D341Med (cell line): ENCODE measurements at places on chromosomes 2 and 18.

- no peak for DNase-seq
Measured at GRCh38 chr18:8602040-8602439, 7.2 kb upstream of the RAB12 start.

DNA sequence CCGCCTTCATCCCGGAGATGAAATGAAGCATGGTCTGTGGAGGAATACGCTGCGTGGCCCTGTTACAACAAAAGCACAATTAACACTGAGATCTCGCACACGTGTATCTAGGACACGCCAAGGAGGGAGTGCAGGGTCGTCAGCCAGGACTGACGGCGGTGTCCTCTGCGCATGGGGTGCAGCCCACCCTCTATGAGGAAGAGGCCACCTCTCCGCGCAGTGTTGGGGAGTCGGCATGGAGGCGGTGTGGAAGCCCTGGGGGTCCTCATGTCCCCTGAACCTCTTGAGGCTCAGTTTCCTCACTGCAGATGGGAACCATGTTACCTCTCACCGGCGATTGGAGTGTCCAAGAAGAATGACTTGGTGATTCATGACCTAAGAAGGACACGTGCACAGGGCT lies 86.0 kb upstream of the ZNF236 start:
- DNase-seq, result no peak

- DNase-seq, result no peak
Measured at GRCh38 chr2:217398860-217399259, 539.0 kb upstream of the TNP1 start.

DNA sequence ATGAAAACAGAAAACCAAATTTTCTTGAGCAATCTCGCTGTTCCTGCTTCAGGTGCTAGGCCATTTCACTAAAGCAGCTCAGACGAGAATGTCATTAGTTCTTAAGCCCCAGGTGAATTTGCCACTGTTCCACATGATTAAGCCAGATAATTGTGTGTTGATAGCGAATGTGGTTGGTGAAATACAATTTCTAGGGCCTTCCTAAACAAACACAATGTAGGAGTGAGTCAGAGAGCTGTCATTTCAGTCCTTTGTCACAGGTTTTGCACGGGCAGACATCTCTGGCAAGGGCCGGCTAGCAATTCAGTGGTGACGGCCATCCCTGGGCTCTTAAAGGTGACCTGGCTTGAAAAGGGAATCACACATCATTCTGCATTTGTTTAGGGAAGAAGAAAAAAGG lies 170.7 kb downstream of the TMEM182 start:
- no peak for DNase-seq

DNA sequence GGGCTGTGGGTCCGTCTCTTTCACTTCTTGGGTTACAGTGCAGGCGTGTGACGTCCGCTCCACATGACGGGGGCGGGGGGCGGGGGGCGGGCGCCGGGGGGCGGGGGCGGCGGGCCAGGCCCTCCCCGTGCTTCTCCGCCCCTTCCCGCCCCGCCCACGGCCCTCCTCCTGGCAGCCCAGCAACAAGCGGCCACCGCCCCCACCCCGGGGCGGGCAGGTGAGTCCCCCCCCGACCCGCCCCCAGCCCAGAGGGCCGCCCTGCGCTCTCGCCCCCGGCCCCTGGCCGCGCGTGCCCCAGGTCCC lies 3.6 kb downstream of the ZNF516 start:
- peak; percentile 89 for DNase-seq

DNA sequence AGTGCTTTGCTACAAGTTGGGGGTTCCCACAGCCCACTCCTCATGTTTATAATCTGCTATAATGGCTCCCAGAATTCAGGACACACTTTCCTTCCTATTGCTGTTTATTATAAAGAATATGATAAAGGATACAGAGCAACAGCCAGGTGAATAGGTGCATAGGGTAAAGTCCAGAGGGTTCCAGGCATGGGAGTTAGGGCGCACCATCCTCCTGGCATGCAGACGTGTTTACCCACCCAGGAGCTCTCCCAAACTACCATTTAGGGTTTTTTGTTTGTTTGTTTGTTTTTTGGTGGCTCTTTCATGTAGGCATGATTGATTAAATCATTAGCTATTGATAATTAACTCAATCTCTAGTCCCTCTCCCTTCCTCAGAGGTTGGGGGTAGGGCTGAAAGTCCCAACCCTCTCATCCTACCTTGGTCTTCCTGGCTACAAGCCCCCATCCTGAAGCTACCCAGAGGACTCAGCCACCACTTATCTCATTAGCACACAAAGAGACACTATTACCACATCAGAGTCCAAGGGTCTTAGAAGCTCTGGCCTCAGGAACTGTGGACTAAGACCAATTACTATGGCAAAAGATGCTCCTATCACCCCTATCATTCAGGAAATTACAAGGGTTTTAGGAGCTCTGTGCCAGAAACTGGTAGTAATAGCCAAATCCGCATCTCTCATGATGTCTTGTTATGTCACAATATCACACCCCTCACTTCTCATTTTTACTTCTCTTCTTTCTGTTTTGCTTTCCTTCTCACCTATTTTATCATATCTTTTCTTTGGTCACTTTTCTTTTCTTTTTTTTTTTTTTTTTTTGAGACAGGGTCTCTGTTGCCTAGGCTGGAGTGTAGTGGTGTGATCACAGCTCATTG lies 154.9 kb upstream of the TTC39C start:
- no peak for DNase-seq

- no peak for DNase-seq
Measured at GRCh38 chr18:67731851-67732250, 215.3 kb upstream of the DSEL start.

- DNase-seq, result no peak
Measured at GRCh38 chr18:64401268-64402060, 252.6 kb upstream of the LINC00305 start.

- no peak for DNase-seq
Measured at GRCh38 chr18:63867368-63868125, 20.0 kb upstream of the SERPINB2 start.

DNA sequence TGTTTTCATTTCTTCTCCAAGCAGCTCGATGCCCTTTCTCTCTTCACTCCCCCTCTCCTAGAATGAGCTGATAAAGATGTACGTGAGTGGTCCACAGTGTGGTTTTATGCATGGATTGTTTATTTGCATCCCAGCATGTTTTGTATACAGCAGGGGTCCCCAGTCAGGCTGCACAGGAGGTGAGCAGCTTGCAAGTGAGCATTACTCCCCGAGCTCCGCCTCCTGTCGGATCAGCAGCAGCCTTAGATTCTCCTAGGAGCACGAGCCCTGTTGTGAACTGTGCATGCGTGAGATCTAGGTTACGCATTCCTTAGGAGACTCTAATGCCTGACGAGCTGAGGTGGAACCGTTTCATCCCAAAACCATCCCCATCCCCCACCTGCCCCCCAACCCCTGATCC lies 262.6 kb downstream of the AGAP1 start:
- no peak for DNase-seq

GRCh38 chr2:212177724-212178123 lies 360.9 kb downstream of the ERBB4 start:
- DNase-seq, result no peak

- no peak for DNase-seq
Measured at GRCh38 chr2:213166109-213166508, 14.7 kb upstream of the IKZF2 start.

DNA sequence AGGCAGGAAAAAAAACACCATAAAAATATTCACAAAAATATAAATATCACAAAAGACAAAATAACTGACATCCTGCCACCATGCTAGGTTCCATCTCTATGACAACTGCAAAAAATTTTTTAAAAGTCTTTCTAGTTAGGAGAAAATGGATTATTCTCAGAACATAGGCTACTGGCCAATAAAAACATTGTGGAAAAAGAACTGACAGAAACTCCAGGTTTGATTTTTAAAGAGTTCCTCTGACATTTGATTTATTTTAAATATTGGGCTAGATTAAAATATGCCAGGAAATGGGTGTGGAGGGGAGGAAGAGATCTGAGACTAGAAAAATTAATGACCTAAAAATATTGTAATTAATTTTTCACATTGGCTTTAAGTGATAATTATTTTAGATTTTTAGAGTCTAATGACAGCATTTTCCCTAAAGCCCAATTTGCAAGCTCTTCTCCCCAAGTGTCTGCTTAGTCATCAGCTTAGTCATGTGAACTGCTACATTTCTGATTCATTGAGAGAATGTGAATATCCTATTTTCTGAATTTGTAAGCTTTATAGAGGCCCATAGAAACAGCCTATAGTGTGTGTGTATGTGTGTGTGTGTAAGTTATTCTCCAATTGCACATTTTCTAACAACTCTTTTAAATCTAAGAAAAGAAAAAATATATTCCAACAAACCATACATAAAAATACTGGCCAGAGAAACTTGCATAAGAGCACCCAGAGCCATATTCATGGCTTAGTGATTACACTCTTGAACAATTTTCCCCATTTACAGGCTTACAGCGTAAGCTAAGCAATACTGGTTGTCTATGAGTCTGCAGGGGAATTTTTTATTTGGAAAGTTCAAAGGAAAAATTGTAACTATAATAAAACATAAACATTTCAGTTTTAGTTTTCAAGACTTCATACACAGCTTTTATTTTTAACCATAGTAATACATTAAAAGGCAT lies 48.4 kb downstream of the TMEFF2 start:
- DNase-seq, result no peak

- peak; percentile 78 for DNase-seq
Measured at GRCh38 chr18:44895176-44895798, 214.6 kb downstream of the SETBP1 start.

DNA sequence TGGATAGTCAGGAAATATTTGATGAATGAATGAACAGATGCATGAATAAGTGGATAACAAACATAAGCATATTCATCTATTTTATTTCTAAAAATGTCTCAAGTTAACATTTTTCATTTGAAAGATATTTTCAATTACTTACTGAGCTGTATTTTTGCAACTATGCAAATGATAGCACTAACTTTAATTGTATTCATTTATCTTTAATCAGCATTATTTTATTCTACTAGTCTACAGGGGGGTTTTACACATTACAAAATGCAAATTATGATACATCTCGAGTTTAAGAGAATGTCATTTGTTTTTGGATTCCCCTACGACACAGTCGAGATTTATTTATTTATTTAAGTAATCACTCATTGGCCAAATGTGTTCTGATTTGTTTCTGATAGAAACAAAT lies 530.6 kb downstream of the ERBB4 start:
- no peak for DNase-seq

DNA sequence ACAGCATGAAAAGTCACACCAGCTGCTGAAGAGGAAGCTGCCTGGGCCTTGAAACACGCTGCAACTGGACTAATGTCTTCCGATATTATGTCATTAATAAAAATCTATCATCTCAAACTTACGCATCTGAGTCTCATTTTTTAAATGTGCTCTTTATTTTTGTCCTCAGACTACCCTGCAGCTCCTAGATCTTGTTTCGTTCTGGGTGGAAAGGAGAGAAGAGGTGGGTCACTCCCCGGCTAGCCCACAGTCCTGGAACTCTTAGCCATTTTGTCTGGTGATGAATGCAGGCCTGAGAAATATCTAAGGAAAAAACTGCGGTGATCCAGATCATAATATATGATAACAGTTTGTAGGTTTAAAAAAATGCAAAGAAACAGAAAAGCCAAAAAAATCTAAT lies 73.3 kb downstream of the TXNL1 start:
- DNase-seq, result no peak

DNA sequence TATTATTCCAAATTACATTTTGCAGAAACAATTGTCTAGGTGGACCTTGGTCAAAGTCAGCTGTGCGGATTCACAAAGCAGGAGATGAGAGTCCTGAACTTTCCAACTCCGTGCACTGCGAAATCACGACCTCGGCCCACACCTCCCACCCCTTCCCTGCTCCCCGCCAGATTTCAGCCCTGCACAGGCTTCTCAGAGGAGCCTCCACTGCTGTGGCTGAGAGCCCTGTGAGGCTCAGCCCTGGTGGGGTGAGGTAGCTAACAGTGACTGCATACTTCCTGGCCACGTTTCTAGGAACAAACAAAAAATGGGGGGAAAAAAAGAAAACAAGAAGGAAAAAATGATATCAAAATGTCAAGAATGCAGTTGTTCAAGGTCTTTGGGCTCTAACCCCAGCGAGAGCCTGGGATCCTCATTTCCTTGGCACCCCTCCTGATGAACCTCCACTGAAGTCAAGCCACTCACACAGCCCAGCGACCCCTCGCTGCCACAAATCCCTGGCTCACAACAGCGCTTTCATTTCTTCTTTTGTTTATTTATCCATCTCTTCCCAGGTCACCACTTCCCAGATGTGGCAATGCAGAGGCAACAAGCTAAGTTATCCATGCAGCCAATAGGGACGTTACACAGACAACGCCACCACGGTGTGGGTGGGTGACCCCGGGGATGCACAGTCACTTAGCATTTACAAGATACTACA lies 729.7 kb upstream of the ID2 start:
- no peak for DNase-seq

GRCh38 chr2:234100686-234101085 lies 50.2 kb downstream of the SPP2 start:
- no peak for DNase-seq

GRCh38 chr2:71598526-71598925 lies 145.2 kb downstream of the DYSF start:
- DNase-seq, result no peak

DNA sequence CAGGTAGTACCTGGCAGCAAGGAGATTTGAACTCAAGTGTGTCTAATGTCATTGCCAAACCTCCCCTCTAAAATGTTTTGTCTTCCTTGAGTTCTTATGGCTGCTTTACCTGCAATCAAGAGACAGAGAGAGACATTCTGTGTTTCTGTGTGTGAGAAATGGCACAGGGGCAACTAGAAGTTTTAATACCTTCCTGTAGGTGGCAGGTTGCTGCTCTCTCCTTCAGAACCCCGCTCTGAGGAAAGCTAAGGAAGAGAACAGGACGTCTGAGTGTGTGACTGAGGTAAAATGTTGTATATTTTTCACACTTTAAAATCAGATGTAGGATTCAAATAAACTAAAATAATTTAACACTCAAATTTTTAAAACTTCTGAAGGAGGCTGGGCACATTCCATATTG lies 19.2 kb downstream of the DTNA start:
- DNase-seq, result peak; percentile 62

- no peak for DNase-seq
Measured at GRCh38 chr2:10322973-10323372, 20.3 kb downstream of the HPCAL1 start.

DNA sequence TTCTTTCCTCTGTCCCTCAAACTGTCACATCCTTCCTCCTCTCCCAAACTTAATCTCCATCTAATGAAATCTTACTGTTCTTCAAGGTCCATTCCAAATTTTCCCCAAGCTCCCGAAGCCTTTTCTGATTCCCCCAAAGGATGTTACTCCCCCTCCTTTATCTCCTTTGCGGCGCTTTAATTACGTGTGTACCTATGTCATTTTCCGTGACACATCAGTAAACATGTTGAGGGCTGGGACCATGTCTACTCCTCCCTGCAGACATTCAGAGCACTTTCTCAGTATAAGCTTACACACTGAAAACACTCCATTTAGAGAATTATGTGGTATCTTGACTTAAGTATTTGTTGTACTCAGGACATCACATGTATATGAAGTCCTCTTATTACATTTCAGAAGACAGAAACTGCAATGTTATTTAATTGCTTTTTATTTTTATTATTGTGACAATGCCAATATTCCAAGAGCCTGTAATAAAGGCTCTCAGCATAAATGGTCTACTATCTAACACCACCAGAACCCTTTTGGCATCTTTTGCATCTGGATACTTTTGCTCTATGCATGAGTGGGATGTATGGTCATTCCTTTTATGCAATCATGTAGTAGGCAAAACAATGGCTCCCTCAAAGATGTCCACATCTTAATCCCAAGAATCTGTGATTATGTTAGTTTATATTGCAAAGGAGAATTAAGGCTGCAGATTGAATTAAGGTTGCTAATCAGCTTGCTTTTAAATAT lies 1.8 kb downstream of the NMI start:
- DNase-seq, result no peak
